ENCODE measurements at places on chromosomes 1 and 21. TPM values are rescaled to one million over a fixed set of nuclear protein-coding genes. Genes with fewer than 3 reads are reported as not detected.

The ATP1A4 gene
- not detected for total RNA-seq

The RPS27 gene
- total RNA-seq, result 1,821 TPM

The HSPA13 gene
- total RNA-seq, result 65.5 TPM

The STYXL2 gene
- 0.07 TPM for total RNA-seq

The ASCL5 gene
- total RNA-seq, result 0.16 TPM

The AADACL4 gene
- total RNA-seq, result not detected

The FAM72C gene
- 49.2 TPM for total RNA-seq

The RPL22 gene
- 507 TPM for total RNA-seq

The HCN3 gene
- 3.6 TPM for total RNA-seq

The PTGS2 gene
- total RNA-seq, result 10.9 TPM

The HLX gene
- total RNA-seq, result 0.55 TPM

The DNALI1 gene
- total RNA-seq, result 0.41 TPM

The LAMC2 gene
- total RNA-seq, result not detected

The OSCP1 gene
- total RNA-seq, result 2.1 TPM

The ADAMTSL4 gene
- 2.6 TPM for total RNA-seq

The NPHP4 gene
- 14.5 TPM for total RNA-seq

The CFHR5 gene
- total RNA-seq, result not detected

The ZBED6 gene
- 25.6 TPM for total RNA-seq

The CERS2 gene
- total RNA-seq, result 184 TPM

The ADORA3 gene
- total RNA-seq, result 0.58 TPM

The ACKR1 gene
- not detected for total RNA-seq

The HDGF gene
- 217 TPM for total RNA-seq

The AHDC1 gene
- total RNA-seq, result 9.3 TPM

The FCRL5 gene
- total RNA-seq, result 0.09 TPM

The CD5L gene
- not detected for total RNA-seq

The PCAT6 gene
- 1.0 TPM for total RNA-seq

The ERRFI1 gene
- 2.6 TPM for total RNA-seq

The RHEX gene
- not detected for total RNA-seq

The EVA1C gene
- total RNA-seq, result 8.9 TPM

The ZFYVE9 gene
- 4.4 TPM for total RNA-seq

The JAM2 gene
- 2.0 TPM for total RNA-seq

The PROK1 gene
- not detected for total RNA-seq

The DCST1 gene
- total RNA-seq, result not detected
